ENCODE measurements at places on chromosomes 11 and 22.

- DNase-seq = no peak
Observed at GRCh38 chr11:92580908-92581307, 356.3 kb downstream of the FAT3 start.

DNA sequence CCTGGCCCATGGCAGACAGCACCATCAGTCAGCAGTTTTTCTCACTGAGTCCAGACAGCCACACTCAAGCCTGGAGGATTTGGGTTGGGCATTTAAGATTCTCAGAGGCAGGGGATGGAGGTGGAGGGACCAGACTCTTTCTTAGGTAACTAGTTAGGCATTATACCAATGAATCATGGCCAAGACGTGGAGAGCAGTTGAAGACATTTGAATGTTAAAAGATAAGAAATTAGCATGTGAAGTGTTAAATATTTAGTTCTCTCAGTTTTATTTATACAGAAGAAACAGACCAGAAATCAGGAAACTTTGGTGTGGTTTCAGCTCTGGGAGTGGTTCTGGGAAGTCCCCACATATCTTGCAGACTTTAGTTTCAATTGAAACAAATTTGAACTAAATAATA, 9.9 kb downstream of the GTF2H1 start:
- no peak for DNase-seq

GRCh38 chr11:27404427-27404826, 41.4 kb upstream of the CCDC34 start:
- DNase-seq = no peak

DNA sequence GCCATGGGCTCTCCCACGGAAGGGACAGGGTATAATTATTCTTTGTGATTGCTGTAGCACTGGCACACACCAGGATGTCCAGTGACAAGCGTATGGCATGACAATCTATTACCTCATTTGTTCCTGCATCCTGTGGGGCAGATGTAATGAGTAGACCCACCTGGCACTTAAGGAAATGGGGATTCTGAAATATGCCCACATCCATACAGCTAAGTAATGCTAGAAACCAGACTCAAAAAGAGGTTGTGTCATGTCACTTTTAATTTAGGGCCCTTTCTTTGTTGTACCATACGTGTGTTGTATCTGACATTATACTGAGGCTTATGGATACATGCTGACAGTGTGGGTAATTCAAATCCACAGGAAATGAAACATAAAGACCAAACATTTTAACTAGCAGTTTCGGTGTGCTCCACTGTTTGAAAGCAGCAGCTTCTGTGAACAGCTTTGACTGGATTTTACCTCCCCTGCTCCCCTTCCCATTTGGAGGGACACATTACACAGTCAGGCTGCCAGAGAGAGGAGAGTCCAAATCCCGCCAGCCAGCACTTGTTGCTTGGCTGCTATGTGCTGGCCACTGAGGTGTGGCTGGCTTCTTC, 21.2 kb downstream of the GRAMD1B start:
- no peak for DNase-seq

All from left renal cortex interstitium (tissue), 4 donors.